SJCRH30 (cell line): ENCODE measurements at places on chromosomes 6 and 20.
A peak's percentile ranks its signal among the peaks of the same experiment; 100 is the strongest.

- DNase-seq, result no peak
These were observed 12.4 kb upstream of the LRFN2 start for GRCh38 chr6:40599555-40599954.

DNA sequence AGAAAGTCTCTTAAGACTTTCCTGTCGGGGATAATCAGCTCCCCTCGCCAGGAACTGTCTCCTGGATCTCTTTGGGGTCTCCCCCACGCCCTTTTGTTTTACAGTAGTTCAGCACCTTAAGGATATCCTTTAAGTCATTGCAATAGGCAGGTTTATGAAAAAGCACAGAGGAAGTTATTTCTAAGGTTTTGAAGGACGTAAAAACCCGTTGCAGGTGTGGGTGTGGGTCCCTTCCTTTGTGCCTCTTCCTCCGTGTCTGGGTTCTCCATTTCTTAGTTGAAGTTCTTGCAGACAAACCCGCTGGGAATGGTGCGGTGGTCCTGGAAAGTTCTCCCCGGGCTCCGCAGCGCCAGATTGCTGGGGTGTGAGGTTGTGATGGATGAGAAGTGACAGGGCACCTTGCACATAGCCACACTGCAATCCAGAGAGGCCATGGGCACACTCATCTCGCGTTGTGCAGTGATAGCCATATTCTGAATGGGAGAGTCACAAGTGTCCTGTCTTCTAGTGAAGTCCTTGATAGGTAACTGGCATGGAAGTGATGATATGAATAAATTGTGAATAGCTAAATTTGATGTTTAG lies 65.2 kb downstream of the GTF2H5 start:
- peak; percentile 29 for DNase-seq

DNA sequence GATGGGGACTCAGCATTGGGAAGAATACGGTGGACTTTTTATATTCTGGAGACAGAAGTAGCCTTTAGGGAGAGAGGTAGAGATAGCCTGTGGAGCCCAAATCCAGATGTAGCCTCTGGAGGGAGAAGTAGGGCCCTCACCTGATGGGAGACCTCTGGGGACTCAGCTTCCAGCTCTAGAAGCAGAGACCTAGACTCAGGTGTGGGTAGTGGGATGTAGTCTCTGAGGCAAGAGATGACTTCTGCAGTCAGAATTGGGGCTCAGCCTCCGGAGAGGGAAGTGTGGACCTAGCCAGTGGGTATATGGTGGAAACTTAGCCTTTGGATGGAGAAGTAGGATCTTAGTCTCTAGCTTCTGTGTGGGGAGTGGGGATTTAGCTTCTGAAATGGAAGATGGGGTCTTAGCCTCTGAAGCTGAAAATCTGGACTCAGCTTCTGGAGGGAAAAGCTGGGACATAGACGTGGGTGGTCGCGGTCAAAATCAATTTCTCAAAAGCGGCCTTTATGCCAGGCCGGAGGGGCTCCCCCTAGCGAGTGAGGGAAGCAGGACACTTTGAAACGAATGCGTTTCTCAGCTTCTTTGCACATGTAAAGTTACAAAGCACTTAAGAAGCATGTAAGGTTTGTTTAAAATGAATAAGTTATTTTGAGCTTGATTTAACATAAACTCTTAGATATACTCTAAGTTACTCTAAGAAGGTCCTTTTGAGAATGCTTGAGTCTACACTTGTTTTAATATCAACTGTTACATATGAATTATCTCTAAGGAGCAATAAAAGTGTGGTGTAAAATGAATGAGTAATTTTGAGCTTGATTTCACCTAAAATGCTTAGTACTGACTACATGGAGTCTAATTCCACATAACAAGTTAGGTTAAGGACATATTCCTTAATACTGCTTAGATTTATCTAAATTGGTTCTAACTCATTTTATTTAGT lies 12.9 kb upstream of the ZNF343 start:
- peak; percentile 50 for DNase-seq

GRCh38 chr20:23277316-23277715 lies 73.3 kb upstream of the NXT1 start:
- DNase-seq, result no peak

DNA sequence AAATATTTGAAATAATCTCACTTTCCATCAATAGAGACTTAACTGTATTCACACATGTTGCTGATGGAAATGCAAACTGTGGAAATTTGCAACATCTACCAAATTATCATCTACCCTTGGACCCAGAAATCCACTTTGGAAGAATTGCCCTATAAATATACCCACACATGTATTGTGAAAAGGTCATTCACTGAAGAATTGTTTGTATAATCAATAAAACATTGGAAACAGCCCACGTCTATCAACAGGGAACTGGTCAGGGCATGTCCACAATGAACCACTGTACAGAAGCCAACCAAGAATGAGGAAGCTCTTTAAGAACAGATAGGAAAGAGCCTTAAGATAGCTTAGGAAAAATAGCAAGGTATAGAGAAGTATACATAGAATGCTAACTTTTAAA lies 36.2 kb downstream of the PXDC1 start:
- DNase-seq, result no peak

DNA sequence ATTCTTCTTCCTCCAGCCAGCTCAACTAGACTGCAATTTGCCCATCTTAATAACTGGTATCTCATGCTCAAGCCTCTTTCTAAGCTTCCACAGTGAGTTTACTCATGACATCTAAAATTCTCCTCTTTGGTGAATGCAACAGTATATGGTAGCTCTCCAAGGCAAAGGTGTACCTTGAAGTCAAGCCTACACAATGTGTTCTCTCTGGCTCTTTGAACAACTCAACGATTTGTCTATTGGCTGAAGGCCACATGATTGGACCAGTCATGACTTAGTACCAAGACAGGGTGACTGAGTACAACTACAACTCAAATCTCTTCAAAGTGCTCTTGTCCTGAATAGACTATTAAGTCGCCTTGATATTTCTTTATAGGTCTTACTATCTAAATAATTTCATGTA lies 199.6 kb downstream of the PKHD1 start:
- DNase-seq, result no peak

GRCh38 chr20:37504404-37505096 lies 16.5 kb upstream of the NNAT start:
- no peak for DNase-seq

GRCh38 chr20:7889736-7890135 lies 50.5 kb downstream of the HAO1 start:
- no peak for DNase-seq

GRCh38 chr6:166824146-166824879 lies 132.0 kb downstream of the RNASET2 start:
- no peak for DNase-seq

DNA sequence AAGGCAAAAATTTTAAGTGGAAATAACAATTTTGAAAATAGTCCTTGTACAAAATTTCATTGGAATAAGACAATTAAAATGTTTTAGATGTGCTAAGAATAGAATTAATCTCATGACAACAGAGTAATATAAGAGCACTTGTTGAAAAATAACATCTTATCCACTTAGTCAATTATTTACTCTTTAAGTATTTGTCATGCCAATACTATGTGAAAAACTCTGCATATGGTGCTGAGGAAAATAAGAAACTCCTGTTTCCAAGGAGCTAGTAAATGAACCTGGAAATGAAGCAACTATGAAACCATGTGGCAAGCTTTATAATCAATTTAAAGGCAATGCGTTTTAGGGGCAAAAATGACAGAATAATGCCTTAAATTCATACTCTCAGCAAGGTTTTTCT lies 42.7 kb upstream of the HCRTR2 start:
- no peak for DNase-seq

DNA sequence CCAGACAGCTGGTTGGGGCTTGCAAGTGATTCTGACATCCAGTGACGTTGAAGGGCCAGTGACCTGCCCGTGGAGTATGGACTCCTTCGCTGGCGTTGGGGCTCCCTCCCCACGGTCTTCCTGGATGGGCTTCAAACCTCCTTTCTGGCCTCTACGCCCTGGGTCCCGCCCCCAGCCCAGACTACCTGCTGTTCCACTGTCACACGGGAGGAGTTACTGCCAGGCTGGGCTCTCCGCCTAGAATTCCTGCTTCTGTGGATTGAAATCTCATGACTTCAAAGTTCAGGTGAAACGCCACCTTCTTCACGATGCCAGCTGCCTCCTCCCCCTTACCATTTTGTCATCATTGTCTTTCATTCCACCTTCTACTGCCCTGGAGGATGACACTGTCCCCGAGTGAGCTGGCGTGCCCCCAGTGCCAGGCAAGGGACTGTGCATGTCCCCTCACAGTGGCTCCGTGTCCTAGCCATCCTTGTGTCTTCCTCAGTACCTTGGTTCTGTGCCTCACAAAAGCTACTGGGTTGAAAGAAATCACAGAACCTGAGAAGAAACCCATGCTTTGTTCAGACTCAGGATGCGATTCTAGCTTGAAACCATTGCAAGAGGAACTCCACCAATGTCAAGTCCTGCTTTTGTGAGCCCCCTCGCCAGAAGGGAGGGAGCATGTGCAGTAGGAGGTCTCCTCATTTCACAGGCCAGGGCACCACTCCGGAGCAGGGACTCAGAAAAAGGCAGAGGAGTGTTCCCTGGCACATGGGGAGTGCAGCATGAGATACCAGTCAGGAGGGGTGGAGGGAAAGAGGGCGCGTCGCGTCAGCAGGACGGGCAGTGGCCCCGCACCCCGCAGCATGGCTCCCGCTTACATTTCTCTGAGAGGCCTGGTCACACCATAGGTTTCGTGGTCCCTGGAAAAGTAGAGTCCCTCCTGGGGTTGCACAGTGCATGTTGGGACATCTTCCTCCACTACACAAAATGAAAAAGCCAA lies 11.0 kb upstream of the IRF4 start:
- DNase-seq, result no peak

DNA sequence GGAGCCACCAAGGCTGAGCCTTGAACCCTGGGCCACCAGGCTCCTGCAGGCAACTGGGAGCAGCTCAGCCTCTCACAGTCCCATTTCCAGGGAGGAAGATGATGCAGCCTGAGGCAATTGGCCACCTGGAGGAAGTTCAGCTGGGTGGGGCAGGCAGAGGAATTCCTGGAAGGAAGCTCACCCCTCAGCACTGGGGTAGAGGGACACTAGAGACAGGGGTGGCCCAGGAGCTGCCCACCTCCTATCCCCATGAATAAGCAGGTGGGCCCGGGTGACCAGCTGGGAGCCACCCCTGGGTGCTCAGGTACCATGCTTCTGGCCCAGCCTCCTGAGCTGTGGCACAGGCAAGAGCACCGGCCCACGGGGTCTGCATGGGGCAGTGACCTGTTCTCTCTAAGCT lies 3.6 kb upstream of the HSPA12B start:
- no peak for DNase-seq

DNA sequence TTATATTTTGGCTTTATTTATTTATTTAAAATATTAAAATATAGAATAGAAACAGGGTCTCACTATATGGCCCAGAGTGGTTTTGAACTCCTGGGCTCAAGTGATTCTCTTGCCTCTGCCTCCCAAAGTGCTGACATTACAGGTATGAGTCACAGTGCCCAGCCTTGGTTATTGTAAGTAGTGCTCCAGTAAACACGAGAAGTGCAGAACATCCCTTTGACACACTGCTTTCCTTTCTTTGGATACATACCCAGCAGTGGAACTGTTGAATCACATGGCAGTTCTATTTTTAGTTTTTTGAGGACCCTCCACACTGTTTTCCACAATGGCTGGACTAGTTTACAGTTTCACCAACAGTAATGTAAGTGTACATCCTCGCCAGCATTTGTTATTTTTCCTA lies 203.9 kb downstream of the PHF3 start:
- DNase-seq, result no peak

DNA sequence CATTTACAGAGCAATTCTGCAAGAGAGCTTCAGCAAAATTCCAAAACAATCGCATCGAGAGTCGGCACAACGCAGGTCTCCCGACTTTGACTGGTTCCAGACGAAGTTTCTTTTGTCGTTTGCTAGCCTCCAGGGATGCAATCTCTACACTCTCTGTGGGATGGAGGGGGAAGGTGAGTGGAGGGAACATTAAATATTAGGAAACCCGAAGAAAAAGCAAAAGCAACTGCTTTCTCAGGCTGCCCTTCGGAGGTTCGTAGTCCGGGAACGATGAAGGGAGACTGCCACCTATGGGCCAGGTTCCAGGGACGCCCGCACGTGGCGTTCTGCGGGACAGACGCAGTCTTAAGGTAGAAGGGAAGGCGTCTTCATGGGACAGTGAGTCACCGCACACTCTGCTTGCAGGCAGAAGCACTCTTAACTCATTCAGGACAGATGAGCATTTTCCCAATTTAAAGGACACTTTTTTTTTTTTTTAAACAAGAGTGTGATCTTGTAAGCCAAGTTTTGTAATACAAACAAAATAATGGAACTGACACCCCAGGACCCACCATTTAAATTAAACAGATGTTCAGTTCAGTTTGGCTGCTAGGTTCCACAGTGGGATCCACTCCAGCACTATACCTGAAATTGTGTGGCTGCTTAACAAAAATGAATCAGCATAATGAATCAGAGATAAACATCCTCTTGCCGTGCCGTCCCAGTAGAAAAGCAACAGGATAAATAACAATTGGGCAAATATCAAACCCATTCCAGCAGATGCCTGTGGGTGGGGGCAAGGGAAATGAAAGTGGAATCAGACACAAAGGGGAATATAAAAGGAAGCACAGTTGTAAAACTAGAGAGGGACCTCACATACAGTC lies 65.8 kb upstream of the ARMC2 start:
- DNase-seq, result peak; percentile 81

DNA sequence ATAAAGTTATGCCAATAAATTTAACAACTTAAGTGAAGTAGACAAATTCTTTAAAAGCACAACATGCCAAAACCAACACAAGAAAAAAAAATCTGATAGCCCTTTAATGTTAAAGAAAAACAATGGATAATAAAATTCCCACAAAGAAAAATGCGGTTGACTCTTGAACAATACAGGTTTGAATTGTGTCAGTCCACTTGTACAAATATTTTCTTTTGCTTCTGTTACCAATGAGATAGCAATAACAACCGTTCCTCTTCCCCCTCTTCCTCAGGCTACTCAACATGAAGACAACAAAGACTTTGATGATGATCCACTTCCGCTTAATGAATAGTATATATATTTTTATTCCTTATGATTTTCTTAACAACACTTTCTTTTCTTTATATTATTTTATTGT lies 283.9 kb upstream of the MAN1A1 start:
- no peak for DNase-seq

GRCh38 chr6:36355819-36356218 lies 19.1 kb upstream of the BNIP5 start:
- DNase-seq, result no peak

- DNase-seq, result no peak
These were observed 795 bp downstream of the MMP24OS start for GRCh38 chr20:35277127-35277526.

DNA sequence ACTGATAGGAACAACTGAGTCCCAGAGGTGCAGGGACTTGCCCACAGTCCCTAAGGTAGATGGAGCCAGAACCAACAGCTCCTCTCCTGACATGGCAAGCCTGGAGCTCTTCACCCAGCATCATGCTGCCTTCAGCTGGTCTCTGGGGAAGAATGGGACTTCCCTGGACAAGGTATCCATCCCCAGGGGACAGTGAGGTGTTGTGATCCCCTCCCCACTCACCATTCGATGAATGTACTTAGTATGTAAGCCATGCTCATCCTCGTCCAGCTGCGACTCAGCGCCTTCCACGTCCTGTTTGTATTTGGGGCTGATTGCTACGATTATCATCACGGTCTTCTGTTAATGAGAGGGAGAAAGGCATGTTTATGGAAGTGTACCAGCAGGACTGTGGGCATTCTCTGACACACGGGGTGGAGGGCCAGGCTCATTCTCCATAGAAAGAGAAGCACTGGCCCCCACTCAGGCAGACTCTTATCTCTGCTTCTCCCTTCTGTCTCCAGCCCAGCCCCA lies 39.4 kb downstream of the TRAF3IP2 start:
- DNase-seq, result no peak
